ENCODE measurements at places on chromosomes 12 and 14.
A peak's percentile ranks its signal among the peaks of the same experiment; 100 is the strongest.

DNA sequence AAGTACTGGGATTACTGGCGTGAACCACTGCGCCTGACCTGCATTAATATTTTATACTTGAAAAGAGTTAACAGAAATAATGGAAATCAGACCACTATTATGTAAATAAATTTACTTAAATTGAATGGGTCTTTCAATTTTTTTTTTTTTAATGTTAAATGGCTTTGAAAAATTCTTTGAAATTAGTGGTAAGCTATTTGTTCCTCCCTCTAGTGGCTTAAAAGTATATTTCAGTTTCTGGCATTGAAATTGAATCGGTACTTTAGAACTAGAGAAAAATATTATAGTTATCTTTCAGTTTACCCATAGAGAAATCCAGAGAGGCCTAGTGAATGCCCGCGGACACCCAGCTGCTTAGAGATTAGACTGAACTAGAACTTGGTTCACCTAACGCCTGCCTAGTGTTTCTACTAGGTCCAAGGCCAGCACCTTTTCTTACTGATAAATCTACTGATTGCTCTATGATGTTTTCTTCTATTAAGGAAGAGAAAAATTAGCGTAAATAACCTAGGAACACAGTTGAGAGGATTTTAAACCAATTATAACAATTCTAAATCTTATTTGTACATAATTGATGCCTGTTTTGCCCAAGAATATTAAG is 106.5 kb downstream of the EML1 start:
- peak; percentile 26 for DNase-seq

DNA sequence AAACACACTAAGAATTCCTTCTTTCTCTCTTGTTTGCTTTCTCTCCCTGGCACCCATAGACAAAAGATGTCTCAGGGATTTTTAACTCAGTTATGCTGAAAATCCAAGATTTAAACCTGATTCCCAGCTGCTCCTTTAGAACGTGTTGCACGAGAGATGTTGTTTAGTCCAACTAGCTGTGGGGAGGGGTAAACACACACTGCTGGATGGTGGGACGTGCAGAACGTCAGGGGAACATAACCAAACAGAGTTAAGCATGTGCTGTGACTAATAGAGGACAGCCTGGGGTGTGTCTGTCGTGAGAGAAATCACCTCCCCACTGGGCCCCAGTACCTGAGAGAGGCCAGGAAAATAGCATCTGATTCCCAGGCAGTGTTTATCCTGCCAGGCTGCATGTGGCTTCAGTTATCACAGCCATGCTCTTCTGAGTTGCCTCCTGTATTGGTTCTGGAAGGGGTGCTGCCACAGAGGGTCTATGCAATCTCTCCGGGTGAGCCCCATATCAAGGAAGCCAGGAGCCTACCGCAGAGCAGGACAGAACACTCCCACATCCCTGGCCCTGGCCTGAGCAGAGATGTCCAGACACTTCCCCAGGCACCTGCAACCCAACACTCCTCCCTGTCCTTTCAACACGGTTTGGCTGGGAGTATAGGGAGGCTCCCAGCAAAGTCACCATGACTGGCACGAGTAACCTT is 112.7 kb upstream of the EGLN3 start:
- DNase-seq = no peak

GRCh38 chr14:22375321-22375930 is 213.6 kb downstream of the DAD1 start:
- no peak for DNase-seq

DNA sequence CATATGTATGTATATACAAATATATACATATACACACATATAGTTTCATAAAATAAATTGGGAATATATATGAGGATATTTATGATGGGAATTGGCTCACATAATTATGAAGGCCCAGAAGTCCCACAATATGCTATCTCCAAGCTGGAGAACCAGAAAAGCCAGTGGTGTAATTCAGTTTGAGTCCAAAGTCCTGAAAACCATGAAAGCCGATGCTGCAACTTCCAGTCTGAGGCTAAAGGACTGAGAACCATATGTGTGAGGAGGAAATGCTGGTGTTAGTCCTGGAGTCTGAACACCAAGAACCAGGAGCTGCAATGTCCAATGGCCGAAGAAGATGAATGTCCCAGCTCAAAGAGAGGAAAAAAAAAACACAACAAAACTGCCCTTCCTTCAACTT is 65.5 kb upstream of the PRKD1 start:
- DNase-seq = no peak

- DNase-seq = no peak
These were observed 2.2 kb downstream of the KLRB1 start for GRCh38 chr12:9605483-9605882.

DNA sequence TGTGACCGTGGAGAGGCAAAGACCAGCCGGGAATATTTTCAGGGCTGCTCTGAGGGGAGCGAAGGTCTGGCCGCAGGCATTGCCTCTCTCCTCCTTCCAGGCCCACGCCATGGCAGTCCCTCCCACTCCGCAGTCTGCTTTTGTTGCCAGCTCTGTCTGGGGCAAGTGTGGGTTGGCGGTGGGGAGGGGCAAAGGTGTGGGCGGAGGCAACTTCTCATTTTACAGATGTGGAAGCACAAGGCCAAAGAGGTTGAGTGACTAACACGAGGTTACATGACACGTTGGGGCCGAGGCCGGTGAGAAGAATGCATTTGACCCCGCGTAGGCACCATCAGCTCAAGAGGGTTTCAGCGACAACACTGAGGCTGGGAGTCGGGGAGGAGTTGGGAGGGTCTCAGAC is 6.1 kb upstream of the FAIM2 start:
- peak; percentile 28 for DNase-seq

DNA sequence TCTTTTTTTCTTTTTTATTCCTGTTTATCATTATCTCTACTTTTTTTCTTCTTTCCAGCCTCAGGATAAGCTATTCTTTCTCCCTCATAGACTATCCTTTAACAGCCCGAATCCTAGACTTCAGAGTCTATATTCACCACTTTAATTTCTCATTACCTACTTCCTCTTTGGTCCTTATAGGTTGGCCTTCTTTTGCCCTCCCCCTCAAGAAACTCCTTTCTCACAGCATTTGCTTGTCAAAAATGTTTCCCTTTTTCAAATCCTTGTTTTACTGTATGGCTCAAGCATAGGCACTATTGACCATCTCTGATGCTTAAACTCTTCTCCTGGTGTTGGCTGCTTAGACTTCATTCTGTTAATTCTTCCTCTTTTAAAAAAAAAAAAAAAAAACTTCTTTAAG is 52.5 kb downstream of the KIAA0586 start:
- DNase-seq = no peak

DNA sequence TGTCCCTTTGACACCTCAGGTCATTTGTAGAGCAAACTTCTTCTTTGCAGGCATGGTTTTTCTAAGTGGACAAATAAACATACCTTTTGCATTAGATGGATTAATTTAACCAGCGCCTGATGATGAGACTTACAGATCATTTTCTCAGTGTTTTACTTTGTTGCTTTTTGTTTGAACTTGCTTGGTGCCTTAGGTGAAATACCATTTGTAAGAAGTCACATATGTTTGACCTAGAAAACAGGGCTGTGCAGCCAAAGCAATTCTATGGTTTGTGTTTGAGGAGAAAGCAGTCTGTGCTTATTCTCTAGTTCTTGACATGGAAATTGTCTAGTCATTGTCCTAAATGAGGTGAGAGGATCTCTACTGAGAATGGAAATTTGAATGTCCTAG is 111.1 kb downstream of the DIP2B start:
- DNase-seq = no peak

DNA sequence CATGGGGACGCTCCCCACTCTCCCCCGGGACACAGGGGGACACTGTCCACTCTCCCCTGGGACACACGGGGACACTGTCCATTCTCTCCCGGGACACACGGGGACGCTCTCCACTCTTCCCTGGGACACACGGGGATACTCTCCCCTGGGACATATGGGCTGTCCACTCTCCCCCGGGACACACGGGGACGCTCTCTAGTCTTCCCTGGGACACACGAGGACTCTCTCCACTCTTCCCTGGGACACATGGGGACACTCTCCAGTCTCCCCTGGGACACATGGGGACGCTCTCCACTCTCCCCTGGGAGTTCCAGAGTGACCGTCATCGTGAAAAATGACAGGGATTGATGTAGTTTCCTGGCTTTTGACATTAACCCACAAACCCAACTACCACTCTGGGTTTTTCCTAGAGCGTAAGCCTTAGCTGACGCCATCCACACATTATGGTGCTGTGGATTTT is 3.0 kb upstream of the P2RX2 start:
- DNase-seq = no peak

DNA sequence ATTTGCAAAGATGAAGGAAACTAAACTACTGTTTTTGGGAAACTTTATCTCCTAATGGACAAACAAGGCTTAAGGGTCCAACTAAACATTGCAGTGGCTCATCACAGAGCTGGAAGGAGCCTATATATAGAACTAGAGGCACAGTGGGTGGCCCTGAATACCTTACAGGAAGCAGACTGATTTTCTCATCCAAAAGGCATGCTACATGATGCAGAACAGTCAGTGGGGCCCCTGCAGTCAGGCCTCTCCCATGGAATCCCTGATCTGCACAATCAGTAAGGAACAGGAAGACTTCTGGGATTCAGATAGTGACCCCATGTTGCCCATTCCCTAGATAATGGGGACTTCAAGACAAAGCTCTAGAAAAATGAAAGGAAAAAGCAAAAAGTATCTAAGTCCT is 1.9 kb upstream of the LLPH start:
- peak; percentile 74 for DNase-seq

DNA sequence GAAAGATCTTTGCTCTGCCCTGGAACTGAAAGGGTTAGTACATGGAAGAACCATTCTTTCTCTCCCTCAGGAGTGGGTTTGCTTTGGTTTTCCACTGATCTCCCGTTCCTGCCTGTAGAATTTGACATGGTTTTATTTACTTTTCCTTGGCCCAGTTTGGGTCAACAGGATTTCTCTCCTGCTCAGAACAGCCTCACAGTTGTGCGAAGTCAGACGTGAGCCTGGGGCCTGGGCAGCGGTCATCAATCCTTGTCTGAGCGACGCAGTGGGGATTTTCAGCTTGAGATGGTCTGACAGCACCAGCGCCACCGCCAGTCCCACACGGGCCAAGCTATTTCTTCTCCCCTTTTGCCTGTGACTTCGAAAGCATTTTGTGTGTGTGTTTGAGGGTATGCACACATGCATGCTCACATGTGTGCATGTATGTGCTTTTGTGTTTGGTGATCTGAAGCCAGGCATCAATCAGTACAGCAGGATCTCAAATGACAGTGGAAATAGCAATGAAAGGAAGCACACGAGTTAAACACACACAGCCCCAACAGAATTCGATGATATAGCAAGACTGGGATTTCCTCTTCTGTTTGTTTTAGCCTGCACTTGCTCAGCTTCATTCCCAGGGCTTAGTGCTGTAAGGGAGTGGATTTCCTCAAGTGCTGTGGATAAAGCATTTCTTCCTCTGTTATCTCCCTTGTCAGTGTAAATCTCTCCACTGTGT is 58.3 kb downstream of the SMOC1 start:
- DNase-seq = no peak

- no peak for DNase-seq
These were observed 30.0 kb upstream of the DUSP6 start for GRCh38 chr12:89382328-89382727.

- DNase-seq = no peak
These were observed 924.3 kb downstream of the BCL11B start for GRCh38 chr14:98347686-98348085.

GRCh38 chr12:116284396-116284795 is 6.9 kb upstream of the MED13L start:
- DNase-seq = no peak

DNA sequence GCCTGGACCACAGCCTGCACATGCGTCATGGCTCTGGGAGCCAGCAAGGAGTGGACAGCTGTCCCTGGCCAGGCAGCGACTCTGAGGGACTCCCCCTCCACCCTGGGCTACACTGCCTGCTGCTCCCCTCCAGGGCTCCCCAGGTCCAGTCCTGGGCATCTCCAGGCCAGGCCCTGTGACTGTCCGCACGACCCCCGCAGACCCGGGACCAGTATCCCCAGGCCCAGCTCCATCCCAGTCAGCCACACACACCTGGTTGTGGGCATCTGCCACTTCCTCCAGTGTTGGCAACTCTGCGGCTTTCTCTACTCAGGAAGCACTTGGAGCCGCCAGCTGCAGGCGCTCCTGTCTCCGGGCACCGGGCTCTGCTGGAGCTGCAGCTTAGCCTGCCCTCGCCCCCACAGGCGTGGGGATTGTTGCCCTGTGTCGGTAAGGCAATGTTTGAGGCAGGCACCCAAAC is 2.4 kb downstream of the ULK1 start:
- DNase-seq = peak; percentile 93

GRCh38 chr12:42767326-42767954 is 177.9 kb upstream of the PRICKLE1 start:
- DNase-seq = no peak

DNA sequence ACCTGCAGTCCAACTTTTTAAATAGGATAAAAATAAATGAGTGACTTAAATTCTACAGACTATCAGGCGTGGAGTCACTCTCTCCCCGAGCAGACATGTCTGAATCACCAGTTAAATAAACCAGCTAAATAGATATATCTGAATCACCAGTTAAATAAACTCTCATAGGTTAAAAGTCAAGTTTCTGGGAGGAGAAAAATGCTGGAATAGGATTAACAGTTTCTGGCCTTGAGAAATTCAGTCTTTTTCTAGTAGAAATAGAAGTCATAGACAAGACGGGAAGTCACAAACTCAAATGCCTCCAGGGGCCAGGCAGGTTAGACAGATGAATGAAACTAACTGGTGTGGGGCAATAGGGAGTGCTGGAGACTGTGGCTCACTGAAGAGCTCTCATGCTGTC is 258.6 kb upstream of the TMEM132C start:
- DNase-seq = peak; percentile 23

DNA sequence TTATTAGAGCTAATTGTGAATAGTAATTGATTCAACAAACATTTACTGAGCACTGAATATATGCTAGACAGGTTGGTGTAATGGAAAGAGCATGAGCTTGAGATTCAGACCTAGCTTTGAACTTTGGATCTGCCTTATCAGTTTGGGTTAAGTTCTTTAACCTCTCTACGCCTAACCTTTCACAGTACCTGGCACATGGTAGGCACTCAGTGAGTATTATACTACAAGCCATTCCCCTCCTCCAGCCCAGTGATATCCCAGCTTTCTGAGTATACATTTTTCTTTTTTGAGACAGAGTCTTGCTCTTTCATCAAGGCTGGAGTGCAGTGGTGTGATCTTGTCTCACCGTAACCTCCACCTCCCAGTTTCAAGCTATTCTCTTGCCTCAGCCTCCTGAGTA is 32.0 kb downstream of the FAM177A1 start:
- DNase-seq = no peak

Measured in AG08396 (cell line).